K562 (cell line): ENCODE measurements at places on chromosomes 3 and 15. TPM values are rescaled to one million over a fixed set of nuclear protein-coding genes. Genes with fewer than 3 reads are reported as not detected.

The ATP2B2 gene
- total RNA-seq, result not detected in 2 replicates

The DOCK3 gene
- total RNA-seq, result 0.02 TPM in 2 replicates

The TM6SF1 gene
- 2.7 and 4.1 TPM in 2 replicates for total RNA-seq

The SAMD7 gene
- total RNA-seq, result not detected in 2 replicates

The GABRR3 gene
- total RNA-seq, result not detected in 2 replicates

The FGD5 gene
- total RNA-seq, result 0.13 and 0.18 TPM in 2 replicates

The NEK11 gene
- total RNA-seq, result 1.1 and 1.2 TPM in 2 replicates

The RTF1 gene
- 23.3 and 31.5 TPM in 2 replicates for total RNA-seq

The STRIT1 gene
- not detected in 2 replicates for total RNA-seq

The CYP1A1 gene
- 0.07 TPM in 1 of 2 replicates, not detected in the other for total RNA-seq

The GOLGA6B gene
- total RNA-seq, result not detected in 2 replicates

The SYNPR gene
- total RNA-seq, result not detected in 2 replicates

The STRC gene
- not detected in 2 replicates for total RNA-seq

The PLA2G4D gene
- 0.04 TPM in 1 of 2 replicates, not detected in the other for total RNA-seq

The BCHE gene
- total RNA-seq, result 0.09 and 0.20 TPM in 2 replicates
